ENCODE measurements at places on chromosomes 11 and 22. TPM values are rescaled to one million over a fixed set of nuclear protein-coding genes. Genes with fewer than 3 reads are reported as not detected.

Gene IGF2
- total RNA-seq = under 0.01 TPM

Gene TKFC
- total RNA-seq = 37.1 TPM

Gene HBB
- not detected for total RNA-seq

Gene STIM1
- total RNA-seq = 31.0 TPM

Gene INS
- total RNA-seq = not detected

Gene AMOTL1
- 30.4 TPM for total RNA-seq

Gene CCDC157
- total RNA-seq = 2.3 TPM

Gene OR52H1
- total RNA-seq = 0.73 TPM

Gene SEZ6L
- not detected for total RNA-seq

Gene APLNR
- total RNA-seq = not detected

Gene LRP4
- total RNA-seq = 1.0 TPM

Gene BEST1
- 13.1 TPM for total RNA-seq

Gene TNNT3
- total RNA-seq = not detected

Gene MYRF
- total RNA-seq = 0.17 TPM

Gene GGTLC3
- not detected for total RNA-seq

Gene KCNQ1
- under 0.01 TPM for total RNA-seq

Gene GPHA2
- not detected for total RNA-seq

Gene SPTBN2
- 1.2 TPM for total RNA-seq

Gene UPK2
- not detected for total RNA-seq

Gene METTL15
- 21.5 TPM for total RNA-seq

Gene OR51B2
- not detected for total RNA-seq

Gene NRIP3
- 21.7 TPM for total RNA-seq

Gene NLRP6
- not detected for total RNA-seq

Gene EXT2
- 137 TPM for total RNA-seq

Gene P2RY6
- 0.17 TPM for total RNA-seq

Gene DDI1
- total RNA-seq = not detected

Gene KRTAP5-8
- total RNA-seq = not detected

Gene CNIH2
- total RNA-seq = 0.17 TPM

Gene SOX6
- 0.87 TPM for total RNA-seq

Gene RIBC2
- total RNA-seq = under 0.01 TPM

Gene ANAPC15
- 33.0 TPM for total RNA-seq

Gene MS4A6E
- total RNA-seq = not detected

Gene SPI1
- not detected for total RNA-seq

Gene C11orf42
- total RNA-seq = not detected

Gene MFRP
- under 0.01 TPM for total RNA-seq

Gene RGL4
- under 0.01 TPM for total RNA-seq

Gene PARVA
- total RNA-seq = 53.1 TPM

Gene GPR83
- under 0.01 TPM for total RNA-seq

Gene FGF4
- total RNA-seq = not detected

Gene SNX19
- total RNA-seq = 112 TPM

Gene BARX2
- total RNA-seq = not detected

Gene C1QTNF5
- 29.8 TPM for total RNA-seq

Gene OR8G1
- 0.17 TPM for total RNA-seq

Gene FDXACB1
- 4.1 TPM for total RNA-seq

Gene DAGLA
- 2.2 TPM for total RNA-seq

Gene TMEM151A
- total RNA-seq = 0.66 TPM

Gene MICAL3
- total RNA-seq = 18.9 TPM

Gene TMEM86A
- under 0.01 TPM for total RNA-seq

Gene SLC29A2
- 0.58 TPM for total RNA-seq

Gene NAV2
- 34.8 TPM for total RNA-seq

Gene KRTAP5-7
- 0.17 TPM for total RNA-seq

Gene CREB3L1
- 56.1 TPM for total RNA-seq

Gene GSTT2
- 2.0 TPM for total RNA-seq

Data from smooth muscle cell of trachea (primary cell).